ENCODE measurements at places on chromosomes 7 and 10.
A peak's percentile ranks its signal among the peaks of the same experiment; 100 is the strongest.

GRCh38 chr7:78594156-78594555, 795.6 kb downstream of the PHTF2 start:
- DNase-seq, result no peak

- no peak for DNase-seq
Measured at GRCh38 chr10:94405406-94405805, 3.1 kb downstream of the TBC1D12 start.

DNA sequence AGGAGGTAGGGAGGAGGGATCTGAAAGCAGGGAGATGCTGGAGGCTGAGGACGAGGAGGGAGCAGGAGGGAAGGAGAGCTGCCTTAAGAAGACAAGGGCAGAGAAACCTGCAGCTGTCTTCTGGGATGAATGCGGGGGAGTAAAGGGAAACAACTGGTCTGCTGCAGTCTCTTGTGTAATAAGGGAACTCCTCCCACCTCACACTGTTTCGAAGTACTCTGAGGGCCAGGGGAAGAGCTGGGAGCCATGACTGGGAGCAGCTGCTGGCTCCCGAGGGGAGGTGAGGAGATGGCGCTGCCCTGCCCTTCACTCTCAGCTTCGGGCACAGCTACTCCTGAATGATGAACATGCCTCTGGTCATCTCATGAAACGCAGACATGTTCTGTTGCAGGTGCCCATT, 65.1 kb downstream of the CLEC2L start:
- DNase-seq, result peak; percentile 68

- no peak for DNase-seq
Measured at GRCh38 chr7:26090927-26091519, 61.0 kb upstream of the NFE2L3 start.

DNA sequence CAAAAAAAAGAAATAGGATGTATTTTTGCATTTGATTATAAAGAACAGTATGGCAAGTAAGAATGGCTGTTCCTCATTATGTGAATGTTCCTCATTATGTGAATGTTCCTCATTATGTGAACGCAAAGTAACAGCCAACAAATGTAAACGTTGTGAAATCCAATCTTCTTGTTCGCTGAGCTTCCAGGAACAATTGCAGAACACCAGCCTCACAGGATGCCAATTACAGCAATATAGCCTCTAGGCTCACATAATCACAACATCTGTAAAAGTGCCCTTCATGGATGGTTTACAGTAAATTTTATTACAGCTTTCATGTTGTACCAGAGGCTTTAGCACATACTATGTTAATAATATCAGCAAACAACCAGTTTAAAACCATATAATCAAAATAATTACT, 71.6 kb downstream of the THSD7A start:
- DNase-seq, result no peak

GRCh38 chr10:119221666-119222065, 14.3 kb downstream of the GRK5 start:
- DNase-seq, result no peak

- DNase-seq, result no peak
Measured at GRCh38 chr7:81845744-81846241, 75.9 kb upstream of the HGF start.

DNA sequence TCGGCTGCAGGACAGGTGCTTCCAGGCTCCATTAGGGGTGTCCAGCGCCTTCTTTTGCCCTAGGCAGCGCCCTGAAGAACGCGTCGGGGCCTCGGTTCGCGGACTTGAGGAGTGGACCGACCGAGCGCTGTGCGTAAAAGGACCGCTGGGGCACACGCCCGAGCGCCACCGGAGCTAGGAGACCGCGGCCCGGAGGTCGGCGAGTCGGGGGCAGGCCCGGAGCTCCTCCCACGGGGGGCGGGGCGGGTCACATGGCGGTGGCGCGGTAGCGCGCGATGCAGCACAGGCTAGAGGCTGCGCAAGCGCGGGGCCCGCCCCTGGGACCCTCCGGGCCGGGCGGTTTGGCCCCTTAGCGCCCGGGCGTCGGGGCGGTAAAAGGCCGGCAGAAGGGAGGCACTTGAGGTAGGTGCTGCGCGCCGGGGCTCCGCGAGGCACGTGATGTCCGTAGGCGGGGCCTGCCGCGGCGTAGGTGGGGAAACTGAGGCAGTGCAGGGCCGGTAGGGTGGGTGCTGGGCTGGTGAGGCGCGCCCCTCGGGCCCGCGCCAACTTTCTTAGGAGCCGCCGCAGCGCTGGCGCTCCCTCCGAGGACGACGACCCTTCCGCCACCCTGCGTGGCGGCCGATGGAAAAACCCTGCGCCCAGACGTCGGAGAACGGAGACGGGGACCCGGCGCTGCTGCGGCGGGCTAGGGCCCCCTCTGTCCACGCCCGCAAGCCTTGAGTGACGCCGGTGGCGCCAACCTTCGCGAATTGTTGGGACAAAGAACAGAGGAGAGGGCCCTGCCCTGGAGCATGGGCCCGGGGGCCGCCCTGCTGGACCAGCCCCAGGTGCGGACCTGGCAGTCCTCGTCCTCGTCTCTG, at the start of gene PRXL2A:
TSS of gene PRXL2A (plus strand) at position 310 of the 860 bp plus-strand sequence. CDS start 11,917 bp downstream, outside the sequence.
- DNase-seq, result peak; percentile 51

DNA sequence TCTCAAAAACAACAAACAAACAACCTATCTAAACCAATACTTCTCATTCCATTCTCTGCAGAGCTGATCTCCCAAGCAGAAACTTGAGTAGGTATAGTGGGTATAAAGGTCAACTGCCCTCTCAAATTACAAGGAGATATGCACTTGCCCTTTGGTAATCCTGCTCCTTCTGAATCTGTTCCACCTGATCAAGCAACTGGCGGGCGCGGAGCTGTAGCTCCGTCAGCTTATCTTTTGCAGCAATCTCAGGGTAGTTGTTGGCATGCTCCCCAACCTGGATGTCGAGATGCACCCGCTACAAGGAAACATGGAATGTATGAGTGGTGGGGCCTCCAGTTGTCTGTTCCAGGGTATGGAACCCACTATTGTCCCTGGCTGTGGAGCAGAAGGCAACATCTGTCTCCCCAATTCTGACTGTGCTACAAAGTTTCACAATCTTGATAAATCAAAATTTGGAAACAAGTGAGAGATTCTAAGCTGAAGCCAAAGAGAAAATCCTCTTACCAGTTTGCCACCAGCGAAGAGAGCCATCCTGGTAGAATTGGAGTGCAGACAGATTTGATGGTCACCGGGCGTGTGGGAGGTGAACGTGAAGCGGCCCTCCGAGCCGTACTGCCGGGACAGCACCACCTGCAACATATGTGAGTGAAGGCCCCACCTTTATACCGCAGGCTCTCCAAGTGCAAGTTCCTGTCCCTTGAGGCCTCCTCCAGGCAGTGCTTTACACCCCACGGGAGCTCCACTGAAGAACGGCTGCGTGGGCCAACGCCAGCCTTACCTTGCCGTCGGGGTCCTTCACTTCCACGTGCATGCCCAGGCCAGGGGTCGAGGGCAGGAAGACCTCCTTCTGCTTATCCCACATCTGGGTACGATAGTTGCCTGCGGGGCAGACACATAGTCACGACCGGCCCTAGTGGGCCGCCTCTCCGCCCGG, 819 bp downstream of the TMED4 start:
- no peak for DNase-seq

- no peak for DNase-seq
Measured at GRCh38 chr7:79319369-79319768, 134.1 kb downstream of the MAGI2 start.

DNA sequence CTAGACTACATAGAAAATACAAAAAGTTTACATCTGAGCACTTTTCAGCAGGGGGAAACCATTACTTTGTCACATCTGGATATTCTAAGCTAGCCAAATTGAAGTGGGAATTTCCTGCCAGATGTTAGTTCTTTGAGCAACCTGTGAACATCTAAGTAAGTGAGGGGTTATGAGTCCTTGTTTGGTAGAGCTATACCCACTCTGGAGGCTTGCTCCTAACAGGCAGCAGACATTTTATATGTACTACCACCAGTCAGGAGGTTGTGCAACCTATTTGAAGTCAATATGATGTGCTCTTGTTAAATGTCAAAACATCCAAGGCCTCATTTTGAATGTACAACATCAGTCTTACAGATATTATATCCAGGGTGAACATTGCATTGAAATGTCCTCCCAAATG, 143.3 kb upstream of the KAT6B start:
- no peak for DNase-seq

DNA sequence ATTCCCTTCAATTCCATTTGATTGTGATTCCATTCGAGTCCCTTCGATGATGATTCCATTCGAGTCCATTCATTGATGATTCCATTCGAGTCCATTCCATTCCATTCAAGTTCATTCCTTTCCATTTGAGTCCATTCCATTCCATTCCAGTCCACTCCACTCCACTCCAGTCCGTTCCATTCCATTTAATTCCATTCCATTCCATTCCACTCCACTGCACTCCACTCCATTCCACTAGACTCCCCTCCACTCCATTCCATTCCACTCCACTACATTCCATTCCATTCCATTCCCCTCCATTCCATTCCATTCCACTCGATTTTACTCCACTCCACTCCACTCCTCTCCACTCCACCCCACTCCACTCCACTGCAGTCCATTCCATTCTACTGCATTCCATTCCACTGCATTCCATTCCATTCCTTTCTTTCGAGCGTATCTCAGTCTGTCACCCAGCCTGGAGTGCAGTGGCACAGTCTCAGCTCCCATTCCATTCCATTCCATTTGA, 115.7 kb downstream of the ZNF92 start:
- no peak for DNase-seq

- no peak for DNase-seq
Measured at GRCh38 chr7:102077081-102077480, 209.6 kb upstream of the SH2B2 start.

- DNase-seq, result no peak
Measured at GRCh38 chr10:12389154-12389734, 39.9 kb downstream of the CAMK1D start.

- DNase-seq, result peak; percentile 75
Measured at GRCh38 chr7:91941450-91941849, 788 bp downstream of the AKAP9 start.

DNA sequence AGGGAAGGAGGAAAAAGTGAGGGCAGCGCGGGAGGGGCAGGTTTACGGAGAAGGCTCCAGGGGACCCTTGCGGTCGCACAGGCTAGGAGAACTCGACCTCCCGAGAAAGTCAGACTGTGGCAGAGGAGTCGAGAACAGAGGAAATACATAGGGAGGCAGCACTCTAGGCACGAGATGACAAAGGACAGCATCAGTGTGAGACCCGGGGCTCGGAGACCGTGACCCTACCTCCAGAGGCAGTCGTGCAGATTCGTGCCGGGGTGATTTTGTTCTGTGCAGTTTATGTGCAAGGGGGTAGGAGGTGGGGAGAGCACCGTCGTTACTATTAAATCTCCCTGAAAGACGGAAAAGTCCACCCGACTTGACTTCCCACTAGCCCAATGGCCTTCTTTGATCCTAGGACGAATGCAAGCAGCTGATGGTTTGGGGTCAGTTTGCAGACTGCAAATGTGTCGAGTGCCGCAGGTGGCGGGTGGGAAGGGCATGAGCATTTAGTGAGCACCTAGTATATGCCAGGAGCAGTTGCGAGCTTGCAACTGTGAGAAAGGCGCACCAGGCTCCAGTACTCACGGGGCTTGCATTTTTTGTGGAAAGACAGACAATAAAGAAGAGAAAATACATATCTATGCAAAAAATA, 674 bp upstream of the OSBPL3 start:
- DNase-seq, result no peak

GRCh38 chr7:94314413-94315410, 80.0 kb upstream of the COL1A2 start:
- DNase-seq, result no peak

GRCh38 chr10:52226197-52226847, 87.8 kb upstream of the DKK1 start:
- DNase-seq, result no peak

- no peak for DNase-seq
Measured at GRCh38 chr7:18354108-18355085, 141.2 kb upstream of the HDAC9 start.

- no peak for DNase-seq
Measured at GRCh38 chr7:144407266-144407931, 3.9 kb upstream of the NOBOX start.

GRCh38 chr10:110643035-110643652, 992 bp upstream of the RBM20 start:
- no peak for DNase-seq

DNA sequence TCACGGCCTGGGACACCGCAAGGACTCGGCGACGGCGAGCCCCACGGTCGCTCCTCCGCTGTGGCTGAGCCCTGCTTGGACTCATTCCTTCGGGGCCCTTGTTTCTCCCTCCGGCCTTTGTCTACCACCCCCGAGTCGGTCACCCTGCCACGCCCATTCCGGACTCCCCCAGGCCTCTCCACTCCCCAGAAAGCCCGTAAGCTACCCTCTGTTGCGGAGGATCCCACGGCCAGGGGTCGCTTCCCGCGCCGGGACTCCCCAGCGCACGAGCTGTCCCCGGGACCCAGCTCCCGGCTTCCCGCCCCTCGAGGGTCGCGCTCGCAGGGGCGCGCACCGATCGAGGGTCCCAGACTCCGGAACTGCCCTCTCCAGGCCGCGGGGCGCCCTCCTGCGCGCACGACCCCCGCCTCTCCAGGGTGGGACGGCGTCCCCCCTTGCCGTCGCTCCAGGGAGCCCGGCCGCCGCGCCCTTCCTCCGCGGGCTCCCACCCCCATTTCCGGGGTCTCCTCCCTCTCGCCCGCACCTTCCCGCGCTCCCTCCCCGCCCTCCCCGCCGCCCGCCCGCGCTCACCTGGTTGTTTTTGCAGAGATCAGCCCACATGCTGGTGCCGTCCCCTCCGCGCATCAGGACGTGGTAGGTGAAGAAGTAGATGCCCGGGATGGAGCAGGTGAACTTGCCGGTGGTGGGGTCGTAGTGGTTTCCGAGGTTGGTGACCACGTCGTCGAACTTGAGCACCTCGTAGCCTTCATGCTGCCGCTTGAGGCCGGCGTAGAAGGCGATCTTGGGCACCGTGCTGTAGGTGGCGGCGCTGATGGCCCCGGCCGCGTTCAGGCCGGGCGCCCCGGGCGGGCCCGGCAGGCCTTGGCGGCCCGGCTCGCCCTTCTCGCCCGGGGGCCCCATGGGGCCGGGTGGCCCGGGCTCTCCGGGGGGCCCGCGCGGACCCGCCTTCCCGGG, 1.5 kb downstream of the C1QL3 start:
- no peak for DNase-seq

GRCh38 chr10:79433324-79434222, 11.9 kb downstream of the ZCCHC24 start:
- DNase-seq, result no peak

DNA sequence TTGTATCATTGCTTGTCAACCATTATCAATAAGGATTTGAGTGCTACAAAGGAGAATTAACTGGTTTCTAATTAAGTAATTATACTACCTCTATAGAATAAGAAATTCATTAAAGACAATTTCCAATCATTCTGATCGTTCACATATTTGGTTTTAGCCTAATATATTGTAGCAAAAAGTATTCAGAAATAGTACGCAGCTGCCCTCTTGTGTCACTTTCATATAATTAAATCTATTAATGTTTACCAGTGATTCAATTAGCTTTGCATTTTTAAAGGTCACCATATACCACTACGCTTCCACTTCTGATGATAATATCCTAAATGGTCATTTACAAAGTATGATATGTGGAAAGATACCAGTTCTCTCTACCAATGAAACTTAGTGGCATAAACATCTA, 128.3 kb downstream of the NEBL start:
- DNase-seq, result no peak

GRCh38 chr7:134891696-134892678, 94.3 kb upstream of the AGBL3 start:
- DNase-seq, result no peak

- DNase-seq, result no peak
Measured at GRCh38 chr10:34131152-34131551, 683.9 kb downstream of the PARD3 start.

Data from gastrocnemius medialis (tissue), 4 donors.